ENCODE measurements at places on chromosomes 2 and 18.

DNA sequence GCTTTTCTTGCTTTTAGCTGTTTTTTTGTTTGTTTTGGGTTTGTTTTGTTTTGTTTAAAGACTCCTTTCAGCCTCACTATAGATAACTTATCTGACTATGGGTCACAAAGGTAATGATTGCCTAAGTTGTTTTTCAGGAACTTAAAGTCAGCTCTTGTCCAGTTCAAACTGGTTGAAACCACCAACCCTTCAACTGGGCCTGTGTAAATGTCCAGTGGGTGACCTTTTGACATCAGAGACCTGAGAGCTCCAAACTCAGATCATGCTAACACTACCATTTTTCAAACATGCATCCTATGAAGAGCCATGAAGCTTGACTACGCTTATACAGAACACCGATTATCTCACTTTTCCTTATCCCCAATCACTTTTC lies 144.6 kb upstream of the RMP24 start:
- no peak for DNase-seq

DNA sequence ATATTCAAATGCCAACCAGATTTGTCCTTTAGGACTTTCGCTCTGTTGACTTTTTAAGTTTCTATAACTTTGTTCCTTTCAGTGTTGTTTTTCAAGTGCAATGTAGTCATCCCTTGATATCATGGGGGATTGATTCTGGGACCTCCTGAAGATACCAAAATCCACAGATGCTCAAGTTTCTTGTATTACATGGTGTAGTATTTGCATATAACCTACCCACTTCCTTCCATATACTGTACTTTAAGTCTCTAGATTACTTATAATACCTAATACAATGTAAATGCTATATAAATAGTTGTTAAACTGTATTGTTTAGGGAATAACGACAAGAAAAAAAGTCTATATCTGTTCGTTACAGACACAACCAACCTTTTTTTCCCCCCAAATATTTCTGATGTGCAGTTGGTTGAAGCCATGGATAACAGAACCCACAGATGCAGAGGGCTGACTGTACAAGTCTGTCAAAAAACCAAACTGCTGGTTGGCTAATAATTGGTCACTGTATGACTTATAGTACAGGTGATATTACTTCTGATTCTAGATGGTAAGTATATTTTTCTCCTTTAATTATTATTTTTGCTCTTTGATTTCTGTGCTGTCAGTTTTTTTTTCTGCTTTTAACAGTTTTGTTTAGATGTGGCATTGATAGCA lies 201.7 kb upstream of the STON1 start:
- no peak for DNase-seq

- no peak for DNase-seq
These were observed 4.7 kb downstream of the ESPNL start for GRCh38 chr2:238104691-238105371.

- no peak for DNase-seq
These were observed 10.0 kb downstream of the MRPL33 start for GRCh38 chr2:27781496-27781895.

DNA sequence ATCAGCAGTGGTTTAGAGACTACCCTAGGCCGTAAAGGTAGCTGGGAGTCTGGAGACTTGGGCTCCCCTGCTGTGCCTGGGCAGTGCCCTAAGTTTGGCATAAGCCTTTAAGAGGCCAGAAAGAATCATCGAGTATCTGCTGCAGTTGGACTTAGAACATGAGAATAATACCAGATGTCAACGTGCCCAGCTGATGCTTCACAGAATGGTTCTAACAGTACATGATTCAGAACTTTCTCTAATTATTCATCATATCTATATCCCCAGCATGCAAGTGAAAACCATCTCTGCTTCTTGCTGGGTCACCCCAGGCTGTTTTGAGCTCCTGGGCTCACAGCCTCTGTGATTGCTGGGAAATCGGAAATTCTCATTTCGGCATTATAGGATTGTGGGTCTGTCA lies 118.1 kb downstream of the NCK2 start:
- no peak for DNase-seq
